Hematopoietic multipotent progenitor cell treated with erythropoietin and hydrocortisone succinate and interleukin-3 and kit ligand, for 6 days (in vitro differentiated cells): ENCODE measurements at places on chromosomes 11 and 22.

- no peak for DNase-seq
These were observed 38.2 kb downstream of the CYB5R2 start for GRCh38 chr11:7635137-7635536.

- DNase-seq, result no peak
These were observed 16.0 kb upstream of the B4GALNT4 start for GRCh38 chr11:353179-353873.

DNA sequence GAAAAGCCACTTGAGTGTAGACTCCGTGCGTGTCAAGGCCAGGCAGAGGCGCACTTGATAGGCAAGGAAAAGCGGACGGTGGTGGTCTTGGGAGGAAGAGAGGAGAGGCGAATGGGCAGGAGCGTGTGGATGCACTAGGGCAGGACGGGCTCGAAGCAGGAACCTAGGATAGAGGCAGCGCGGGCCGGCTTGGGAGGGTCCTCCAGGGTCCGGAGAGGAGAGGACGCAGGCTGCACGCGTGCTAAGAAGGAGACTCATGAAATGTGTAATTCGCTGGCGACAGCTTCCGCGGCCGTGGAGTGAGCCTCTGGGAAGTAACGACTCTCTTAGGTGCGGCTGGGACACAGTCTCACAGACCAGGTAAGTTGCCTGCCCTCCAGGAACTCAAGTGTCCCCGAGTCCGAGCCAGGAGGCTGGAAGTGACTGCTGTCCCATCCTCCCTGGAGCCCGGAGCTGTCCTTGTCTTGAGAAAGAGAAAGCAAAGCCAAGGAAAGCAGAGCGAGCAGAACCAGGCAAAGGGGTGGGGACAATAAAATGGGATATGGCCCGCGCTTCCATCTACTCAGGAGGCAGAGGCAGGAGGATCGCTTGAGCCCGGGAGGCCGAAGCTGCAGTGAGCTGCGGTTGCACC is 874 bp upstream of the IL17RA start:
- DNase-seq, result no peak

DNA sequence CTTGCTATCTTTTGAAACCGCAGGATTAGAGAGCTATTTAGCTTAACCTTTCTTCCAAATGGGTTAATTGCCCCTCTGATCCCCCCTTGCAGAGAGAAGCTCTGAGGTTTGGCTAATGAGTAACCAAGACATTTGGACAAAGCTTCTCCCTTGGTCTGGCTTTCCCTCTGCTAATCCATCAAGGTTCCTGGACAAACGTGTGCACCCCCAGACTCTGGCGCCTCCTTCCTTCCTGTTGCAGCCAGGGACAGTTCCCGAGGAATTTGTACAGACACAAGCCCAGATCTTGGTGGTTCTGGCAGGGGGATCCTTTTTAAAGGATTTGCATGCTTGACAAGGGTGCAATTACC is 1.6 kb downstream of the KIAA1671 start:
- no peak for DNase-seq

- no peak for DNase-seq
These were observed 33.1 kb downstream of the ARAP1 start for GRCh38 chr11:72719144-72719543.

GRCh38 chr11:94272738-94273313 is 31.6 kb upstream of the IZUMO1R start:
- no peak for DNase-seq
